ENCODE measurements at places on chromosomes 5 and 9. TPM values are rescaled to one million over a fixed set of nuclear protein-coding genes. Genes with fewer than 3 reads are reported as not detected.

DNA sequence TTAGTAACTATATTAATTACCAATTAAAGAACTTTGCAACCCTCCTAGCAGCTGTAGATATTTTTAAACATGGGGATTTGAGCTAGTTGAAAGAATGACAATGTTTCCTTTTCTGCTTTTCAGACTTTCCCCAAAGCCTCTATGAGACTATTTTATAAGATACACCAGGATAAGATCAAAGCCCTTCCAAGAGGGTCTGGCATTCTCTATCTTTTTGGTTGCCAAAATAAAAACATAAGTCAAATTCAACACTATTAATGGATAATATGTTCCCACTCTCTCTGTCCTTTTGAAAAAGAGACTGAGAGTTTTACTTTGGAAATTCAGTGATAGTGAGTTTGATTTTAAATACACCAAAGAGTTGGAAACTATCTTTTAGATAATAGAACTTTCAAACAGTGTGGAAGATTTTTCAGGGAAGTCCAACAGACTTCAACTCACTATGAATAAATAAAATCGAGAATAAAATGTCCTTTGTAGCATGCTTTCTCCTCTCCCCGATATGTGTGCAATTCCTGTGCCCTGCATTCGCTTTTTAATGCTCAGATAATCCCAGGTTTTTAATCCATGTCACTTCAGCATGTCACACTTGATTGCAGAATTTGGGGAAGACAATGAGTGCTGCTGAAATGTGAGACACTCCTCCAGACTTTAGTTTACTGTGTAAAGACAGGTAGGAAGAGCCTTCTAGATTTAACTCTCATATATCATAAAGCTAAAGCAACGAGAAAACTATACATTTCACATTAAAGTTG is 1095.7 kb upstream of the DMAC1 start:
- DNase-seq = no peak

Gene LRRC8A
- 65.5 TPM for total RNA-seq

Gene PDLIM7
- total RNA-seq = 195 TPM

DNA sequence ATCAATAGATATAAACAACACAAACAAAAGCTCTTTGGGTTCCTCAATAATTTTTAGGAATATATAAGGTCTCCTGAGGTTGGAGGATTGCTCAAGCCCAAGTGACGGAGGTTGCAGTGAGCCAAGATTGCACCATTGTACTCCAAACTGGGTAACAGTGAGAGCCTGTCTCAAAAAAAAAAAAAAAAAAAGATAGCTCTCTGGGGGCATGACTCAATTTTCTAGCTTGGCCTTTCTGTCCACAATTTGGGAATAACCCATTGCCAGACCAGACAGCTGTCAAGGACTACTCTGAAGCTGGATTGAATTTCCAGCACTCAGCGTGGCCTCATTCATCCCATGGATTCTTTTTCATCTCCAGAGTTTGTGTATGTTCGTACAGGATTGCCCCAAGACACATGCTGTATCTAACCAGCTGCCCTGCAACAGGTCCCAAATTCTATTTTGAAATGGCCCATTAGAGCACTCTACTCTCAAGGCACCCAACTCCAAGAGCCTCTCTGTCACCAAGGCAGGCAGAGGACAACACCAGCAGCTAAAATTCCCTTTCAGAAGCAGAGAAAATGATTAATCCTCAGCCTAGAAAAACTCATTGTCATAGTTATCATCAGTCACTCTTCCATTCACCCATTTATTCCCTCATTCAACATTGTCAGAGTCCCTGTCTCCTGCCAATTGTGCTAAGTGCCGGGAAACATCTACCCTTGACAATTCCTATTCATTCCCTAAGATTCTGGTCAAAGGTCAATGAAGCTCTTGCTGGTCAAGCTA is 8.7 kb downstream of the FAM193B start:
- DNase-seq = no peak

- no peak for DNase-seq
Measured at GRCh38 chr5:140632366-140633020, 482 bp downstream of the CD14 start.

GRCh38 chr9:13439685-13440476 is 160.4 kb upstream of the MPDZ start:
- no peak for DNase-seq

DNA sequence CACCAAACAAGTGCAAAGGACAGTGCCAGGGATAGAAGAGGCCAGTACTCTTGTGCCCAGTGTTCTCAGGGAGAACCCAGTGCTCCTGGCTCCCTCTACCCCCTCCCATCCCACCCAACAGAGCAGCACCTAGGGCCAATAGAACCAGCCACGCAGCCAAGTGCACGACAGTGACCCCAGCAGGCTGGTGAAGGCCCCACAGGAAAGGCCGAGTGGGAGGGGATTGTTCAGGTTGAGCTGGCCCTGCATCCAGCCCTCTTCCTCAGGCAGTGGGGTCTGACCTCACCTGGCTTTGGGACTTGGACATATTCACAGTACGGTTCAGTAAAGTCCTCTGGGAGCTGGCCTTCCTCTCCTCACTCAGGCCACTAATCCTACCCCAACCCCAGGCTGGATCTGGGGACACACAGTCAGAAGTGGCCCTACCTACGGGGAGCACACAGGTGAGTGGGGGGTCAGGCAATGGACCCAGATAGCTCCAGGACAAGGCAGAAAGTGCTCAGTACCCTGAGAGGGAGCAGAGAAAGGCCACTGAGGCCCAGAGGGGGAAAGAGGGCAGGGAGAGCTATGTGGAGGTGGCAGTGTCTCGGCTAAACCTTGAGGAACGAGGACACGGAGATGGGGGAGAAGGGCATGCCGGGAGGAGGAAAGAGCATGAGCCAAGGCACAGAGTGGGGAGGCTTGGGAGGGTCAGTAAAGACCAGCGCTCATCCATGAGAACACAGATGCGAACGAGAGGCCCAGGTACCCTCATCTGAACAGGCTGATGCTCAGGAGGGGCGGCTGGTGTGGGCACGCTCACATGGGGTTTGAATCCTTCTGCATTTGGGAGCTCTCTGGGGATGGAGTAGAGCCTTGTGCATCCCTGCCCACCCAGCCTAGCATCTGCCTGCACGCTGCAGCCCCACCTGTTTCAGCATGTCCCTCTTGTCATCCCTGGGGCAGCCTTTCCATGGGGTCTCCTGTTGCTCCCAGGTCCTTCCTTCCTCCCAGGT is 25.6 kb downstream of the POLR1E start:
- peak; percentile 7 for DNase-seq

- DNase-seq = no peak
Measured at GRCh38 chr5:1257841-1258240, 32.7 kb downstream of the SLC6A18 start.

GRCh38 chr9:100436571-100436970 is 9.6 kb downstream of the MSANTD3 start:
- no peak for DNase-seq
